ENCODE measurements at places on chromosomes 4 and X.

DNA sequence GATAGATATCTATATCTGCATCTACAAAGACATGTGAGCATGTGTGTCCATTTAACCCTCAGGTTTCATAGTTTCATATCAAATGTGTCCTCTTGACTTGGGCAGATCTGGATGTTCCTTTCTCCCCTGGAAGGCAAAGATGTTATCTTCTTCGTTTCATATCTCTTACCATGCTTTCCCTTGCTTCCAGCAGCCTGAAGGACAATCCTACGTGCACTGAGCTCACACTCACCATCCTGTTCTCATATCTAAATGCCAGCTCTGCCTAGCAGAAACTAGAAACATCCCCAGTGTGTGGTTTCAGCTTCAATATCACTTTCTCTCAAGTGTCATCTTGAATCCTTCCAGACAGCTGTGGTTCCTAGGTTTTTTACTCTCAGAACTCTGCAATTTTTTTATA is 66.2 kb downstream of the ZAR1 start:
- DNase-seq, result no peak

GRCh38 chr4:1211371-1211770 is 37.6 kb downstream of the CTBP1 start:
- DNase-seq, result no peak

- no peak for DNase-seq
These were observed 26.0 kb downstream of the LRIT3 start for GRCh38 chr4:109873791-109874514.

DNA sequence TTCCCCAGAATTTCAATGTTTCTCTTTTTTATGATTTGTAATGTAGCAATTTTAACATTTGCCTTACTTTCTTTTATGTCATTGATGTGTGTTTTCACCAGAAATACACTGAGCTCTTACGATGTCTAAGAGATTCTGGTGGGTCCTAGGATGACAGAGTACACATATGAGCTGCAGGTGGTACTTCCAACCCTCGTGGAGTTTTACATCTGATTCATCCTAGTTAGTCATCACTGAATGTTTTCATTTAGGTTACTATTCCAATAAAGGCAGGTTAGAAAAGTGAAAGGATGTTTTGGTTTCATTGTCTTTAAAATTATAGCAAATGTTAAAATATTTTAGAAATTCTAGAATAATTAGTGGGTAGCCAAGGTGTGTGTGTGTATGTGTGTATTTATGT is 605.9 kb downstream of the ADGRL3 start:
- no peak for DNase-seq

GRCh38 chr4:60724623-60725022 is 475.5 kb upstream of the ADGRL3 start:
- DNase-seq, result no peak

- DNase-seq, result no peak
These were observed 404.6 kb upstream of the FAT1 start for GRCh38 chr4:187128222-187128621.

DNA sequence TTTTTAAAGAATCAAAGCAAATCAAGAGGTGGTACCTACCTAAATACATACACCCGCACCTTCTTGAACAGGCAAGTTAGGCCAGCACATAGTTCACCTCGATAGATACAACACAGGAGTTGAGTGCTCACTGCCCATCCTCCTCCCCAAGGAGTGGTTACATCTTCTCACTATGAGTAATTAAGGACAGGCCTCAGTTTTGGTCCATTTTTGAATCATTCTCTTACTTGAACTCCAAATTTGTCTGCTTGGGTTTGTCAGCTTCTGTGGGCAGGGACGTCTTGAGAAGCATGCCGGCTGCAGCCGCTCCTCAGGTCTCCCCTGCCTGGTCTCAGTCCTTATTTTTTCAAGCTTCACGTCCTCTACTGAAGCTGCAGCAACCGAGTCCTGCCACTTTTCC is 190.6 kb upstream of the RBPJ start:
- DNase-seq, result no peak

DNA sequence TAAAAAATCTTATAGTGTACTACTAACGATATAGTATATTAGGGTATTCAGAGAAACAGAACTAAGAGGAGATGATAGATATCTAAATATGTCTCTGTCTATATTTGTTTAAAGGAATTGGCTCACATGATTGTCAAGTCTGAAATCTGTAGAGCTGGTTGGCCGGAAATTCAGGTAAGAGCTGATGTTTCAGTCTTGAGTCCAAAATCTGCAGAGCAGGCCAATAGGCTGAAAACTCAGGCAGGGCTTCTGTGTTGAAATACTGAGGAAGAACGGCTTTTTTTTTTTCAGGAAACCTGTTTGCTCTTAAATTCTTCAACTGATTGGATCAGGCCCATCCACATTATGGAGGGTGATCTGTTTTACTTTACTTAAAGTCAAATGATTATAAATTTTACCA is 31.7 kb downstream of the PGRMC2 start:
- no peak for DNase-seq

DNA sequence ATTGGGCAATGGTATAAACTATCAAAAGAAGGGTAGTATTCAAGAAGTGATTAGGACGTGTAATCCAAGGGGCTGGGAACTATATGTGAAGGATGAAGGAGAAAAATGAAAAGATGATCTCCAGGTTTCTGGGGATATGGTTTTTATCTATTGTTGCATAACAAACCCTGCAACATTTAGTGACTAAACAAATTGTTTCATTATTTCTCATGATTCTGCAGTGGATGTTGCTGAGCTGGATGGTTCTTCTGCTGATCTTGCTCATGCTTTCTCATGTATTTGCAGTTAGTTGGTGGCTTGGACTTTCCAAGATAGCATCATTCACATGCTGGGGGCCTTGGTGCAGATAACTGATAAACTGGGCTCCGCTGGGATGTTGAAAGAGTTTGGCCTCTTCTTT is 29.1 kb downstream of the PHOX2B start:
- DNase-seq, result no peak

DNA sequence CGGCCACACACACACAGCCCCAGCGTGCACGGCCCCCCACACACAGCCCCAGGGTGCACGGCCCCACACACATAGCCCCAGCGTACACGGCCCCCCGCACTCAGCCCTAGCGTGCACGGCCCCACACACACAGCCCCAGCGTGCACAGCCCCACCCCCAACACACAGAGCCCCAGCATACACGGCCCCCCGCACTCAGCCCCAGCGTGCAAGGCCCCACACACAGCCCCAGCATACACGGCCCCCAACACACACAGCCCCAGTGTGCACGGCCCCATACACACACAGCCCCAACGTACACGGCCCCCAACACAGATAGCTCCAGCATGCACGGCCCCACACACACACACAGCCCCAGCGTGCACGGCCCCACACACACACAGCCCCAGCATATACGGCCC is 17.6 kb downstream of the GAK start:
- DNase-seq, result no peak

DNA sequence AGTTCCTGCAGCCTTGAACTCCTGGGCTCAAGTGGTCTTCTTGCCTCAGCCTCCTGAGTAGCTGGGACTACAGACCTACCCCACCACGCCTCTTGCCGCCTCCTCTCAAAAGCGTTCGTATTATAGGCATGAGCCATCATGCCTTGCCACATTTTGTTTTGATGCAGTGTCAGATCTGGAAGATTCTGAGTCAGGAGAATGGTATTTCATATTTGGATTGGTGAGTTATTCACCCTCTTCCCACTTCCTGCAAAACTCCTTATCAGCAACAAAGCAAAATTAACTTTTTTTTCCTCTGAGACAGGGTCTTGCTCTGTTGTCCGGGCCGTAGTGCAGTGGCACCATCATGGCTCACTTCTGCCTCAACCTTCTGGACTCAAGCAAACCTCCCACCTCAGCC is 29.6 kb downstream of the REST start:
- no peak for DNase-seq

DNA sequence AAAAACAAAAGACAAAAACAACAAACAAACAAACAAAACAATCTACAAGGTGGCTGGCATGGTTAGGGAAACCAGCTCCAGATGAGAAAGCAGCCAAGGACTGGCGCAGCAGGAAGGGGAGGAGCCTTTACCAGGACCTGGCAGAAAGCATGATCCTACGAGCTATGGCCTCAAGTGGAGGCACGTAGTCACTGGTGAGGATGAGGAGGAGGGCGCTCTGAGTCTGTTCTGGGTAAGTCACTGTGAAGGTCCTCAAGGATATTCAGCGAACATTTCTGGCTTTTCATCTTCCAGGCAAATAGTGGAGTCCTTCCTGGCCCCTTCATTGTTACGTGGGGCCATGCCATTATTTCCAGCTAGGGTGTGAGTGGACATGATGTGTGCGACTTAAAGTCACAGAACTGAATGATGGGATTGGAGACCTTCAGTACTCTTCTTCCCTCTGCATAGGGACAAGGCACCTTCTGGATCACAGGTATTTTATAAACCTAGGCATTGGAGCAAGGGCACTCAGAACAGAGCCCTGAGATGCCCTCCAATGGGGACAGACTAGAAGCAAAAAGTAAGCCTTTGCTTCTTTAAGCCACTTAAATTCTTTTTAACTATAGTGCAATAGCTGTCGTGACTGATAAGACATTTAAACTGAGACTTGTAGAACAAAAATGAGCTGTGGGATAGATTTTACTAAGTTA is 771.3 kb downstream of the RAB28 start:
- no peak for DNase-seq

DNA sequence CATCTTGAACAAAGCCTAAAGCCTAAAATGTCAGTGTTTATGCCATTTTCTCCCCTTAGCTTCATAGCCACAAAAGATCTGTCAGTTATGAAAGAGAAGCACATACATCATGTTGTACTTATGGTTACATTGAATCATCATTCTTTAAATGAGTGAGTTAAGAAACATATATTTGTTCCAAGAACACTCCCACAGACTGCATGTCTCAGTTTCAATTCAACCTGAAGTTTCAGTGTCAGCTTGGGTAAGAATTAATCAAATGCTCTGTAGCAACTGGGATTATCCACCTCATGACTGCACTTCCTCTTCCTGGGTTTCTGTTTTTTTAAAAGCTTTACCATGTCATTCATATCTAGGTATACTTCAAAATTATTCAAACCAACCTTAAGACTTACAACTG is 3.9 kb upstream of the TMPRSS11B start:
- no peak for DNase-seq

- DNase-seq, result no peak
These were observed 1.8 kb downstream of the ZNF674 start for GRCh38 chrX:46543441-46543840.

- DNase-seq, result no peak
These were observed 19.2 kb upstream of the SPCS3 start for GRCh38 chr4:176300565-176300964.

DNA sequence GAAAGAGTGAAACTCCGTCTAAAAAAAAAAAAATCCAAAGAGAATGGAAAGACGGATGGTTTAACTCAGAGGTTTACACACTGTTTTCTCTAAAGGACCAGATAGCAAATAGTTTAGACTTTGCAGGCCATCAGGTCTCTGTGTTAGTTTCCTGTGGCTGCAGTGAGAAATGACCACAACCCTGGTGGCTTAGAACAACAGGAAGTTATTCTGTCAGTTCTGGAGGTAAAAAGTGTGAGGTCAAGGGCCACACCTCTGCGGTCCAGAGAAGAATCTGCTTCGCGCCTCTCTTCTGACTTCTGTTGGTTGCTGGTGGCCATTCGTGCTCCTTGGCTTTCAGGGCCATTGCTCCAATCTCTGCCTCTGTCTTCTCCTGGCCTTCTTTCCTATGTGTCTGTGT is 76.9 kb downstream of the TENM3 start:
- DNase-seq, result no peak

- DNase-seq, result no peak
These were observed 84.2 kb upstream of the WDFY3 start for GRCh38 chr4:85050736-85051135.

GRCh38 chr4:76968937-76969336 is 19.4 kb downstream of the SEPTIN11 start:
- no peak for DNase-seq

DNA sequence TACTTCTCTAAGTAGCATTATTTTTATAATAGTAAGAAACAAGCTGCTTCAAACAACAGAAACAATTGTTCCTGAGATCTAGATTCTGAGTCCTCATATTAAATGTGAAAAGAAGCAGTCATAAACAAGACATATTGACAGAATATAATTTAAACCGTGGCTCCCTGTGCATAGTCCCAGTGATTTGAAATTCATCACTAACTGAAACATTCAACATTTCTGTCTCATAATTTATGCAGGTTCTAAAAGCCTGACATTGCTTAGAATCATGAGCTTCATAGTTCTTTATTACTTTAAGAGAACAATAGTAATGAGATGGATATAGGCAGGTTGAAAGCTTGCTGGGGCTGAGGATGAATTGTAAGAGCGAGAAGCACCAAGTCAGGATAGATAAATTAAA is 375.5 kb upstream of the MAGEB18 start:
- no peak for DNase-seq

GRCh38 chr4:162360369-162361149 is 196.8 kb upstream of the FSTL5 start:
- DNase-seq, result no peak

GRCh38 chr4:71389149-71389827 is 50.5 kb downstream of the SLC4A4 start:
- DNase-seq, result no peak

DNA sequence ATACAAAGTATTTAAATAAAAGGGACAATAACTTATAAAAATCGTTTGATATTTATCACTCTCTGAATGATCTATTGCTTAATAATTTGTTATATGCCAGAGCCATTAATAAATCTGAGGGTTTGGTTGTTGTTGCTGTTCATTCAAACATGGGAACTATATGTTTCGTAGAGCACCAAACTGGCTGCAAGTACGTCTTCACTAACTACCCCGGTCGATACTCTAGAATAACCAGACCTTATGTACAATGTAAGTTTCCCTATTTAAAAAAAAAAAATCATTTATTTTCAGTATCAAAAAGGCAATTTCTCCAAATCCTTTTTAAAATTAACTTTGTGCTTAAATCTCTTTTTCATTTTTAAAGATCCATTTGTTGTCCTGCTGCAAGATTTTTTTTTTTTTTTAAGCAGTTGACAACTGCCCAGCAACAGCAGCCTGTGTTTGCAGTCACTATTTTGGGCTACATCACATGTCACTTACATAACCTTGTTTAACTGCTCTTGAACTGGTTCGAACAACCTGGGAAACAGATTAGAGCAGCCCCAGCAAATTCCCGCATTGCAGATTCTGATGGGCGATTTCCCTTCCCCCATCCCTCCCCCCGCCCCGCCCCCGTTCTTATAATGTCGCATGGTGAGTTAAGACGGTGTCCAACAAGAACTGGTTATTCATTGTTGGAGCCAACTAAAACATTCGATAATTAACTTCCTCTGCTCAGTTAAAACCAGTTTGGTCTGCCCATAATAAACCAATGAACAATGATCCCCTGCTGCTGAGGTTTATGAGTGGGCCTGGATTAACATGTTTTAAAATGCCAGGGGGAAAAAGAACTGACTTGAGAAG is 238.9 kb downstream of the NR3C2 start:
- DNase-seq, result no peak

GRCh38 chr4:142081025-142081424 is 444.6 kb downstream of the IL15 start:
- DNase-seq, result no peak

DNA sequence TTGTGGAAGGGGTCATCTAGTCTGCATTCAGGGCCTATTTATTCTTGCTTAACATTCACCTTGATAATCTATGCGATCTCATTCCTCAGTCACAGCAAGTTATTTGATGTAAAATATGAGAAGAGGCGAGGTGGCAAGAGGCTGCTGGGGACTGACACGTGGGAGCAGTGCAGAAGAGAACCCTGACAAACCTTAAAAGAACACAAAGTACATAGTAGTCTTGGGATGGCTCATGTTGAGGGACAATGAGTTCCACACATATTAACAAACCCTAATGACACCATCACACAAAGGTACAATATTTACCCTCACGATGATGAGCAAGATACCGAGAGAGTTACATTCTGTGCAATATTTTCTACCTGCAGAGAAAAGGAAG is 57.5 kb downstream of the MAML3 start:
- DNase-seq, result no peak

All from CD4-positive, alpha-beta T cell treated with Interleukin-21 for 1 hour (primary cell).